ENCODE measurements at places on chromosomes 3 and 15. TPM values are rescaled to one million over a fixed set of nuclear protein-coding genes. Genes with fewer than 3 reads are reported as not detected.

DNA sequence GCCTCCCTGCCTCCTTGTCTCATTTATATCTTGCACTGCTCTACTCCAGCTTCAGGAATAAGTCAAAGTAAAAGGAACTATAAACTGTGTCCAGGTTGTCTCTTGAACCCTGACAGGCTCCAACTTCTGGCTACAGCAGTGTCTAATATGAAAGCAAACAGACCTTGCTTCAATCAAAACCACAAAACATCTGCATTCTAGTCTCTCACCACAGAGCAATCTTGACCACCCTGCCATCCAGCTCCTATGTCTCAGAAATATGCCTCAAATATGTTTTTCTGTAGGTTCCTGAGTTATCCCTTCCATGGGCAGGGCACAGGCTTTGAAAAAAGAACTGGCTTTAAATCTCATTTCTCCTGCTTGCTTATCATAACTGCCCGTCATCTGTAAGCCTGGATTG is 13.0 kb upstream of the RAMAC start:
- no peak for DNase-seq

GRCh38 chr3:96236522-96236921 is 577.9 kb upstream of the EPHA6 start:
- no peak for DNase-seq

- DNase-seq, result no peak
Measured at GRCh38 chr15:64443747-64444621, 16.4 kb upstream of the ZNF609 start.

DNA sequence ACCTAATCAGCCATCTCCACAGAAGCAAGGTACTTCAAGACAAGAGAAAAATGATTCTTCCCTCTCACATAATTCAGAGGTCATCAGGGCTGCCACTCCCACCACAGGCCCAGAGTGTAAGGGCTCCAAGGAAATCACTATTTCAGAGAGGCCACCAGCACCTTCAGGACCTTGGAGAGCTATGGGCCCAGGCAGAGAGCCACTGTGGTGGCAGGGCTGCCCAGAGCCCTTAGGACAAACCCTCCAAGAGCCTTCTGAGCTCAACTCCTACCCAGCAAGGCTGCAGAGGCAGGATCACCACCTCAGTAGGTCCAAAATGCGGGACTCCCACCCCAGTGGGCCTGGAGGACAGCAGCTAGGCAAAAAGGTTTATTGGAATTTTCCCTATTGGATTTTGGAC is 17.9 kb upstream of the FAN1 start:
- DNase-seq, result peak; percentile 40

DNA sequence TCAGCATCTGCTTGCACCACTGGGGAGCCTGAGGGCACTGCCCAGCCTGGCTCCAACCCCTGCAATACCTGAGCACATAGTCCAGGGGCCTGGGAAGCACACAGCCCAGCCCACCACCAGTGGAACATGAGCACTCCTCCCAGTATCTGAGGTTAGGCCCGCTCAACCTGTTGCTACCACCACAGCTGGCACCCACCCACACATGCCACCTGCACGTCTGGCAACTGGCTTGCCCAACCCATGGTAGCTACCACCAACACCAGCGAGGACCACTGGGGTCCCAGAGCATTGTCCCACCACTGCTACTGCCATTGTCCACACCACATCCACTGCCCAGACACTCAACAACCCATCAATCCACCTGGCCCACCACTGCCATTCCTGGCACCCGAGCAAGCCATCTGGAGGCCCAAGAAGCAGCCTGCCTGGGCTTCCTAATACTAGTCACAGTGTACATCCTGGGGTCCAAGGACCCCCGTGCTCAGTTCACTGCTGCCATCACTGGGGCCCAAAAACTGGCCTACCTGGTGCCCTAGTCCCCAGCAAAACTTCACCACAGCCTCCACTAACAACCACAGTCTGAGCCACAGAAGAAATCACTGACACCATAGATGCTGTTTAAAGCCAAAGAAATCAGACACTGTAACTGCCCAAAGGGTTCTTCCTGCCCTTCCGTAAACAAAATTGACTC is 62.1 kb upstream of the TBC1D23 start:
- no peak for DNase-seq

DNA sequence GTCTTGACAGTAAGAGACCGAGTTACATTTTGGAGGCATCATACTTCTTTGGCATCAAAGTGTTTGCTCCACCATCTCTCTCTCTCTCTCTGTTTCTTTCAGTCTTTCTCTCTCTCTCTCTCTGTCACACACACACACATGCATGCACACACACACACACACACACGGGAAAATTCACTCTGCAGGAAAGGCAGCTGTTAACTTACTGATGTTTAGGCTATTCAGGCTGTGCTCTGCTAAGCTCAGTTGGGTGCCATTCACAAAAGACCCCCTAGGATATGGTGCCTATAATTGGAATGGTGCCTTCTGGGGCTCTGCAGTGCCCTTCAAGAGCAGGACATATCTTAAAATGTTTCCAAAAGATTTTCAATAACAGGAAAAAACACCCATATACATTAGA is 78.2 kb downstream of the KCNH8 start:
- no peak for DNase-seq

GRCh38 chr3:159250961-159251360 is 449.1 kb downstream of the MFSD1 start:
- DNase-seq, result no peak

DNA sequence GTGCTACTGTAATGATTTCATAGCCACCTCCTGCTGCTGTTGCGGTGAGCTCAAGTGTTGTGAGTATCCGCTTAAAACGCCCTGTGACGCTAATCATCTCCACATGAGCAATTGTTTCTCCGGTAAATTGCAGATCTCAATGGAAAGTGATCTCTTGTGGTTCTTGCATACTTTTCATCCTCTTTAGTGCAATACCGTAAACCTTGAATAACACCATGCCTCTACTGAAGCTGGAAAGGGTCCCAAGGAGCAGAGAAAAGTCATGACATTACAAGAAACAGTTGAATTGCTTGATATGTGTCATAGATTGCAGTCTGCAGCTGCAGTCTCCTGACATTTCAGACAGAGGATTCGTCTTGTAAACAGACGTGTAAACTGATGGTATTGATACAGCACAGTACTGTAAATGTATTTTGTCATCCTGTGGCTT is 6.0 kb upstream of the CEMIP start:
- no peak for DNase-seq

GRCh38 chr3:38000965-38001455 is 10.4 kb downstream of the VILL start:
- no peak for DNase-seq

GRCh38 chr3:123330441-123330991 is 118.4 kb downstream of the ADCY5 start:
- DNase-seq, result no peak

The ACAD11 gene
- total RNA-seq, result 14.8 TPM

The LSAMP gene
- 20.7 TPM for total RNA-seq

The FSIP1 gene
- 2.5 TPM for total RNA-seq

The SEMA3B gene
- total RNA-seq, result 24.6 TPM

The NRG4 gene
- 3.0 TPM for total RNA-seq
